ENCODE measurements at places on chromosomes 1 and 21.

- DNase-seq: no peak
Observed at GRCh38 chr21:14911351-14911750, 153.4 kb downstream of the NRIP1 start.

- peak; percentile 90 for DNase-seq
Observed at GRCh38 chr1:55311057-55311641, 96.0 kb upstream of the USP24 start.

- DNase-seq: no peak
Observed at GRCh38 chr1:58850636-58851035, 66.8 kb upstream of the JUN start.

DNA sequence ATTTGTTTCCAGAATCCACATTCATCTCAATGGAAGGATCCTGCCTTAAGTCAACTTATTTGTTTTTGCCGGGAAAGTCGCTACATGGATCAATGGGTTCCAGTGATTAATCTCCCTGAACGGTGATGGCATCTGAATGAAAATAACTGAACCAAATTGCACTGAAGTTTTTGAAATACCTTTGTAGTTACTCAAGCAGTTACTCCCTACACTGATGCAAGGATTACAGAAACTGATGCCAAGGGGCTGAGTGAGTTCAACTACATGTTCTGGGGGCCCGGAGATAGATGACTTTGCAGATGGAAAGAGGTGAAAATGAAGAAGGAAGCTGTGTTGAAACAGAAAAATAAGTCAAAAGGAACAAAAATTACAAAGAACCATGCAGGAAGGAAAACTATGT, 2.6 kb downstream of the GADD45A start:
- DNase-seq: peak; percentile 88

DNA sequence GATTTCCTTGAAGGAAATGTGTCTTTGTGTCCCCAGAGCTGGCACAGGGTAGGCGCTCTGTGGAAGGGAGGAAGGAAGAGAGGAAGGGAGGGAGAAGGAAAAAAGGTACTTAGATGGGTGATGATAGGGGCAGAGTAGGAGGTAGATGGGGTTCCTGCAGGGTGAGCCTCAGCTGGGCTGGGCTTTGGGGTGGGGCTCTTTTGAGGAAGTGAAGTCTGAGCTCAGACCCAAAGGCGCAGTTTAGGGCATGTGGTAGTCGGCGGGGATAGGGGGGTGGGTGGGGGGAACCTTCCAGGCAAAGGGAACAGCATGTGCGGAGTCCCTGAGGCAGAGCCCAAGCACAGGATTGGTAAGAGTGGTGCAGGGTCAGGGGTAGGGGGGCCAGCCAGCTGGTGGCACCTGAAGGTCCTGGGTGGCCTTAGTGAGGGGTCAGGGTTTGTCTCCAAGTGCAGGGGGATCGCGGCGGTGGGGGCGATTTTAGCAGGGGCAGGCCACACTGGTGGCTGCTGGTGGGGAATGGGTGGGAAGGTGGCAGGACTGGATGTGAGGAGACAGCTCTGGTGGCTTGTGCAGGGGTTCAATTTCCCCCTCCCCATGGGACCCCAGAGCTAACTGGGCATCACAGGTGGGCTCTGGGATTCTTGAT, 8.4 kb upstream of the HTR6 start:
- no peak for DNase-seq

DNA sequence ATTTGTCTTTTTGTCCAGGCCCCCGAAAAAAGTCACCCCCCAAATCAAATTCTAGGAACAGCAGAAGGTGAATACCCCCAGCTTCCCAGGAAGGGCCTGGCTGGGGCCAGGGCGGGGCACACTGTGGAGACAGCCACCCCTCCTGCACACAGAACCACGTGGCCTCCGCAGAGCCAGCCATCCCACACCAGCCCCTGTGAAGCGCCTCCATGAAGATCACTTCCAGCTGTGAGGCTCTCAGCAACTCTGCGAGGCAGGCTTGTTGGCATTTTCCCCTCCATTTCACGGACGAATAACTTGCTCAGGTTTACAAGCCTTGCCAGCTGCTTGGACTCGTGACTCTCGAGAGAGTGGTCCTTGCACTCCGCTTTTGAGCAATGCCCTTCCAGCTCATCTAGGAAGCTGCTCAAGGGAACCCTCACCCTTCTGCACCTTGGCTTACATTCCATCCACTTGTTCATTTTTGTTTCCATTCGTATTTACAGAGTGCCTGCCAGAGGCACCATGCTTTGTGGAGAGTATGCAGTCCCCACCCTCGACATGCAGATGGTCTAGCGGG, 48.2 kb downstream of the SYT6 start:
- DNase-seq: no peak

DNA sequence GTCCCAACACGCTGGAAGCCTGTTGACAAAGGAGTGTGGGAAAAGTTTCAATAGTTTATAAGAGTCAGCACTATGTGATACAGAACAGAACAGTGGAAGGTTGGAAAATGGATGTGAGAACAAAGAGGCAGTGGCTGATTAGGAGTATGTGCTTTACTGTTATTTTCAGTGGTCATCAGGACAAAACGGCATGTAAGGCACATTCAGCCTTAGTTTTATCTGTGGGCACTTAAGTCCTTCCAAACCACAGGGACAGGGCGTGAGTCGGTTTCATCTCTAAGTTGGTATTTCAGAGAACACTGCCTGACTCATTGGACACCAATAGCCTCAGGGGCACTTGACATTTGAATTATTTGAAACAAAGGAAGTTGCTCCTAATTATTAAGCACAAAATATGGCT, 306.9 kb downstream of the ASTN1 start:
- peak; percentile 49 for DNase-seq

GRCh38 chr1:30657131-30658013, 66.0 kb downstream of the MATN1 start:
- DNase-seq: no peak

DNA sequence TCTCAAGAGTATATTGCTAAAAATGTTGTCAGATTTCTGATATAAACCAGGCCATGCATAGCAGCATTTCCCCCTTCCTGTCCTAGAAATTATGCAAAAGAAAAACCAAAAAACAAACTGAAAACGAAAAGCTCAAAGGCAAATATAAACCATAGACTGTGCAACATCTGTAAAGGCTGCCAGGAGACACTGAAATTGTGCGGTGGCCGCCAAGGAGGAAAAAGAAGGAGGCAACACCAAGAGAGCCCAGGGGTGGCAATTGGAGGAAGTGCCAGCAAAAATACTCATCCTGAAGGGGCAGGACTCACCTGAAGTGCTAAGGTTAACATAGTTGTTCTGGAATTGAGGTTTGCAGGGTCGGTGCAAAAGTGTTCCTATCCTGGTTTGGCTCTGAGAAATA, 92.0 kb downstream of the RWDD3 start:
- DNase-seq: no peak

- DNase-seq: no peak
Observed at GRCh38 chr21:21196087-21196486, 197.9 kb downstream of the NCAM2 start.

GRCh38 chr1:165862448-165862847, 35.0 kb downstream of the UCK2 start:
- DNase-seq: no peak

- DNase-seq: peak; percentile 12
Observed at GRCh38 chr1:54218883-54219687, 19.1 kb downstream of the MRPL37 start.

DNA sequence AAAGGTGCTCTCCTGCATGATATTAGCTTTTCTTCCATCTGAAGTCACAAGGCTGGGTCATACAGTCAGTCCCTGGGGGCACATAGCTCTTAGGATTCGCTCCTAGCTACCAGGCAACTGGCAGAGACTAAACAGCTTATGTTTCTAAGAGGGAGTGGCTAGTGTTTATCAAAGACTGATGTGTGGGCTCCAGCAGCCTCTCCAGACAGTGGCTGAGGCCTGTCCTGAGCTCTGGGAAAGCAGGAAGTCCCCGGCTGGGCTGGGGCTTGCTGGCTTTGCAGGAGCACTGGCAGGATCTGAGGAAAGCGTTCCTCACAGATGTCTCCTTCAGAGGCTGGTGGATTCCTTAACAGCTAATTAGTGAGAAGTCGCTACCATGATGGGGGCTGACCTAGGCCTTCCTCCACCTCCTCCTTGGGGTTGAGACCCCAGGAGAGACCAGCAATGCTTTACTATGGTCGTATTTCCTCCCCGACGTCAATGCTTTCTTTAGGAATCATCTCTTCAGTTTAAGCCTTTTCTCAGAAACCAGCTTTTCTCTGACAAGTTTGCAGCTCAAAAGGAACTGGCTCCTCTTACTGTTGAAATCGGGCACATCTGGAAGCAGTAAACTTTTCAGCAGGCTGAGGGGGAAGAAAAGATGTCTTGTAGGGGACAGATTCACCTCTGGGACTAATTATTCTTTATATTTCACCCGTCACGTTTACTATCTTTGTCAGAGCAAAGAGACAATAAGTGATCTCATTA, 33.5 kb upstream of the HHAT start:
- peak; percentile 72 for DNase-seq

- DNase-seq: no peak
Observed at GRCh38 chr1:172529304-172529703, 3.6 kb upstream of the SUCO start.

- DNase-seq: no peak
Observed at GRCh38 chr1:232675260-232675659, 45.3 kb upstream of the SIPA1L2 start.

DNA sequence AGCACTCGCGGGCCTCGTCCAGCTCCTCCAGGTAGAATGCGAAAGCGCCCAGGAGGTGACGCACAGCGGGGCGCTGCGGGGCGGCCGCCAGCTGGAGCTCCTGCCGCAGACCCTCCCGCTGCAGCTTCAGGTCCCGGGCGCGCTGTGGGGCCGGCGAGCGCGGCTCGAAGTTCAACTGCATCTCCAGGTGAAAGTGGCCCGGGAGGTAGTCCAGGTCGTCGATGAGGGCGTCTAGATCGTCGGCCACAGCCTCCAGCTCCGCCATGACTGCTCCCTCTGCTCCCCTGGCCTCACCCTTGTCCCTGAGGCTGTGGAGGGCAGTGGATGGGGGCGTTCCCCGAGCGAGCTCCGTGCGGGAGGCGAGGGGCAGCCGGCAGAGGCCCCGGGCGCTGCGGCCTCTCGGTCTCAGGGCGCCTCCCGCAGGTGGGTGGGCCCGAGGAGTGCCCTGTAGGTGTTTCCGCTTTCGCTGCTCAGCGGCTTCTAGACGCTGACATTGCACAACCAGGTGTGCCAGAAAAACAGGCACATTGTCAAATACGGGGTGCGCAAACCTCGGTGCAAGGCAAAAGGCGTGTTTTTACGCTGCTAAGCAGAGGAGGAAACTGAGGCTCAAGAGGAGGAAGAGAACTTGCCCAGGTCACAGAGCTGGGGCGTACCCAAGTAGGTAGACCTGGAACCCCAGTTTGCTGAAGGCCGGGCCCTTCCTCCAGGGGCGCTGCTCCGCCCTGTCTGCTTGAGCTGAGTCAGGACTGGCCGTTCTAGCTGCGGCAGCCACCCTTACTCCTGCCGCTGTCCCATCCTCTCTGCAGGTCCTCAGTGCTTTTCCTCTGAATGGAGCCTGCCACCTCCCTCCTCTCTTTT, at the start of gene TTC22:
Gene TTC22 (minus strand): TSS at position 425 of the 861 bp plus-strand sequence. CDS start 160 bp downstream, at position 265.
- DNase-seq: peak; percentile 29

- peak; percentile 50 for DNase-seq
Observed at GRCh38 chr1:84301004-84301784, at the start of gene SAMD13. Gene SAMD13, plus strand, starts transcription at chr1:84301708. Its CDS starts 1,527 bp downstream, at chr1:84303235.

- no peak for DNase-seq
Observed at GRCh38 chr1:92016720-92017316, 13.0 kb upstream of the EPHX4 start.

- DNase-seq: no peak
Observed at GRCh38 chr1:21586222-21586621, 77.0 kb downstream of the ALPL start.

Measured in EH (cell line).